ENCODE measurements at places on chromosomes 12 and 14. TPM values are rescaled to one million over a fixed set of nuclear protein-coding genes. Genes with fewer than 3 reads are reported as not detected.

Gene HDAC7
- 86.2 TPM for total RNA-seq

Gene KERA
- total RNA-seq: not detected

Gene LRRC43
- total RNA-seq: 3.3 TPM

Gene GOLGA5
- 46.9 TPM for total RNA-seq

Gene TBX3
- total RNA-seq: 1.8 TPM

Gene SMCO2
- not detected for total RNA-seq

Gene PRR4
- 0.76 TPM for total RNA-seq

Data from vein endothelial cell (primary cell).